Foreskin keratinocyte (primary cell): ENCODE measurements at places on chromosomes 7 and 10. TPM values are rescaled to one million over a fixed set of nuclear protein-coding genes. Genes with fewer than 3 reads are reported as not detected.

The TSPAN12 gene
- 0.46 and 1.1 TPM in 2 replicates for total RNA-seq

The CAV2 gene
- 253 and 280 TPM in 2 replicates for total RNA-seq

The GNAT3 gene
- total RNA-seq, result not detected in 2 replicates

The WASHC2A gene
- 28.2 and 28.3 TPM in 2 replicates for total RNA-seq

The CYP2C18 gene
- total RNA-seq, result not detected in 2 replicates

The DGKI gene
- not detected in 2 replicates for total RNA-seq
